ENCODE measurements at places on chromosomes 16 and 17.

GRCh38 chr17:14427900-14428647, 127.2 kb downstream of the HS3ST3B1 start:
- peak; percentile 42 for DNase-seq

DNA sequence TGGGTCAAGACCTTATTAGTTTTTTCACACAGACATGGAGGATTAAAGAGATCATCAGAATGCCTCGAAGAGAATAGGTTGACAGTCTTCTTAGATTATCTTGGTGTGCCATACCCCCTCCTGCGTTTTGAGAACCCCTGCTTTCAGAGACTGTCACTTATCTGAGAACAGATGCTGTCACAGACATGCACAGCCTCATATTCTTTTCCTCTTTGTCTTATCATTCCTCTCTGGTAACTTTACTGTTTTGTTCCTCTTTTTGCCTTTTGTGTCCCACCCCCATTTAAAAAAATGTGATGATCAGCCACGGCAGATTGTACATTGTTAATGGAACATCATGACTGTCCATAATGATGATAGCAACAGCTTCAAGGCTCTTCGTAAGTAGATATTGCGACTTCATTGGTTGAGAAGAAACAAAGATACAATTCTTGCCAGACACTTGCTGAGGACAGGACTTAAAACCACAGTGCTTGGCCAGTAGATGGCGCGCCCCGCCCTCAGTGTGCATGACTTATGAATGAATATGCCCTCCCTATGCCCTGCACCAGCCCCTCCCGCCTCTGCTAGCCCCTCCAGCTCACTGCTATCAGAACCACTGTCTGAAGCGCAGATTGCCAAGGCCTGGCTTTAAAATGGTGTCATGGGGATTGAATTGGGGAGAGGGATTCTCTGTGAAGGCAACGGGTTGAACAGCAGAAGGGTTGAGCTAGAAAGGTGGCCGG, 2.6 kb upstream of the PITPNC1 start:
- peak; percentile 89 for DNase-seq

- DNase-seq = no peak
Measured at GRCh38 chr17:74491626-74492025, 25.2 kb downstream of the CD300A start.

- no peak for DNase-seq
Measured at GRCh38 chr17:33522623-33523022, 229.5 kb upstream of the ASIC2 start.

GRCh38 chr17:30225112-30225511, 10.4 kb downstream of the SLC6A4 start:
- DNase-seq = no peak

GRCh38 chr17:66415366-66416206, 113.2 kb downstream of the PRKCA start:
- no peak for DNase-seq

DNA sequence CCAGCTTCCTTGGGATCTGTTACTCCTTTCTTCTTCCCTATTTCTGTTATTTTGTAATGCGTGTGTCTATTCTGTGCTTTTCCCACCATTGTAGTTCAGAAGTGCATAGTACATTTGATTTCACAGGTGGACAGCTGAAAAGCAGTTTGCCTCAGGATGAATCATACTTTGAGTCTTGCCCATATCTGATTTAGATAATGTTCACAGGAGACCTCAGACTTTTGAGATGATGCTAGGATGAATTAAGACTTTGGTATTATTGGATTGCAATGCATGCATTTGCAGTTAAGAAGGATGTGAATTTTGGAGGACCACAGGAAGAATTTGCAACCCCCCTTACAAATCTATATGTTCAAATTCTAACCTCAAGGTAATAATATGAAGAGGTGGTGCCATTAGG, 769.6 kb downstream of the CDH11 start:
- DNase-seq = no peak

GRCh38 chr17:81814748-81815645, 11.0 kb downstream of the GCGR start:
- no peak for DNase-seq

GRCh38 chr17:21043296-21044232, 753 bp upstream of the USP22 start:
- DNase-seq = peak; percentile 97

DNA sequence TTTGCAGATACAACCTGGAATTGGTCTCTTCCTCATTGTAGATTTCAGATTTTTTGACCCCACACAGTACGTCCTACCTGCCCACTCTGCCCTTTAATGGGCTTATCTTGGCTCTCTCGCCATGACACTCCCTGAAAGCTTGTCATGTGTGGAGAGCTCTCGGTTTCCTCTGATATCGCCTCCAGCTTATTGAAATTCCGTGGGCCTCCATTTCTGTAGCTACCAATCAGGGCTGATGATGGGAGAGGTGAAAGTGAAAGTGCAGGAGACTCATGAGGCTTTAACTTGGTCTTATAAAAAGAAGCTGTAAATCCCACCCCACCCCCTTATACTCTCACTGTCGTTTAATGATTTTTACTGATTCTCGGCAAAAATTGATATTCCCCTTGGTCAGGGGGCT, 17.7 kb downstream of the HOXB1 start:
- peak; percentile 16 for DNase-seq

DNA sequence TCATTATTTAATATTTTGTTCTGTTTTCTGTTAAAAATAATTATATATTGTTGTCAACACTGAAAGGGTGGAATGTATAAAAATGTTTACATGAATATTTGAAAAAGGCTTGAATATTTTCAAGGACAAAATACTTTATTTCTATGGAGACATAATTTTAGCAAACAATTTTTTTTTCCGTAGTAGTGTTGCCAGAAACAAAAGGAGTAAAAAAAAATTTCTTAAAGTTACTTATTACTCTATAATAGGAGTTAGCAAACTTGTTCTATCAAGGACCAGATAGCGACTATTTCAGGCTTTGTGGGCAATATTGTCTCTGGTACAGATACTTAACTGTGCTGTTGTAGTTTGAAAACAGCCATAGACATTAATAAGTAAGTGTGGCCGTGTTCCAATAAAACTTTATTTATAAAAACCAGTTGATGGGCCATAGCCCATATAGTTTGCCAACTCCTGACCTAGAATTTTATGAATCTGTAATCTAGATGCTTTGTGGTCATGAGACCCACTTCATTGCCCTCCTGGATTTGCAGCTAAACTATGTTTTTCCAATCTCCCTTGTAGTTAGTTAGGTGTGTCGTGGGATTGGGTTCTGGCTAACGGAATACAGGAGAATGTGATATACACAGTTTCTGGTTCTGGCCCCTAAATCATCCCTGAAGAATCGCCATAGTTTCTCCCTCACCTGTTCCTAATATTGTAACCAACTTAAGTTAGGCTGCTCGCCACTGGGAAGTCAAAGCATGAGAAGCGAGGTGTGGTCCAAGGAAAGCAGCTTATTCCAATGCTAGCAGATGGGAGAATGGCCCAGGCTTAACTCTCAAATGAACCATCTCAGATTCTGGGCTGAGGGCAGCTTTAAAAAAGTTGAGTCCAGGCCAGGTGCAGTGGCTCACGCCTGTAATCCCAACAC, 153.6 kb downstream of the ABCA8 start:
- DNase-seq = no peak

- peak; percentile 27 for DNase-seq
Measured at GRCh38 chr16:24253192-24253591, 2.9 kb upstream of the CACNG3 start.

DNA sequence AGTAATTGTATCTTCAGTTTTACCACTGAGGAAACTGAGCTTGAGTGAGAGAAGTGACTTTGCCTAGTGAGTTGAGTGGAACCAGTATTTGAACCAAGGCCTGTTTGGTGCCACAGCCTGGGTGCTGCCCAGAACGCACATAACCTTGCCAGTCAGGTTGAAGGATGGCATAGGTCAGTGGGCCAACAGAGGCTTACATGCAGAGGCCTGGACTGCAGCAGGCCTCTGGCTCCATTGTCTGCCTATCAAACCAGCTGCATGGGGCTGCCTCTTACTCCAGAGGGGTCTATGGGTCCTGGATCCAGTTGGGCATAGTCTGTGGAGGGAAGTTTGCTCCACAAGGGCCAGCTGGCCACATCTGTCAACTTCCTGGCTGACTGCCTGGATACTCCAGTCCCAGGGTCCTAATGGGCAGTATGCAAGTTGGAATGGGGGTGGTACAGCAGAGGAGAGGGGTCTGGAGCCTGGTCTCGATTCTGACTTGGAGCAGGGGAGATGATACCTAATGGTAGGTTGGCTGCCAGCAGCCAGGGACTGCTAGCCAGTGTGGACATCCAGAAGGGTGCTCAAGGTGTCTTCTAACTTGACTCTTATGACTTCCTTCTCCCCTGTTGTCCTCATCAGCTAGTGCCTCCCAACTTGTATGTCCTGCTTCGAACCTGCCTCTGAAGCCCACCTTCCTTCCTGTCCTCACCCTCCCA, 11.1 kb upstream of the RNF112 start:
- no peak for DNase-seq

GRCh38 chr16:76956394-76956793, 234.6 kb upstream of the MON1B start:
- DNase-seq = no peak

GRCh38 chr16:71442051-71442440, at the start of gene TLE7:
Gene TLE7 (minus strand): TSS chr16:71442054. CDS start chr16:71433324, 8,730 bp downstream.
- no peak for DNase-seq

- DNase-seq = no peak
Measured at GRCh38 chr17:27994586-27994985, 47.9 kb upstream of the NLK start.

- no peak for DNase-seq
Measured at GRCh38 chr17:67628580-67629013, 89.1 kb upstream of the NOL11 start.

DNA sequence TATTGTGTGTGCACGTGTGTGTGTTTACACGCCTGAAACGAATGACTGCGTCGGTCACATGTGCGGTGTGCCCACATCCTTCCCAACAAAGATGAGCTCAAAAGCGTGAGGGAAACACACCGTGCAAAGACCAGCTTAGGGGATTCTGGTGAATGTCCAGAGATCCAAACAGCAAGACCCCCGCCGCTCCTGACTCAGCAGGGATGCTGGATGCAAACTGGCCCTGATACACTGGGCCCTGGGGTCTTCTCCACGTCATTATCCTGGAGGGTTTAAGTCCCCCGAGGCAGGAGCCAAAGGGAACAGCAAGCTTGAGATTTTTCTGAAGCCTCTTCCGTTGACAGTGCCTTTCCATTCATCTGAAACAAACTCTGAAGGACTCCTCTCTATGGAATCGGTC, 59.2 kb downstream of the TBC1D16 start:
- DNase-seq = no peak

DNA sequence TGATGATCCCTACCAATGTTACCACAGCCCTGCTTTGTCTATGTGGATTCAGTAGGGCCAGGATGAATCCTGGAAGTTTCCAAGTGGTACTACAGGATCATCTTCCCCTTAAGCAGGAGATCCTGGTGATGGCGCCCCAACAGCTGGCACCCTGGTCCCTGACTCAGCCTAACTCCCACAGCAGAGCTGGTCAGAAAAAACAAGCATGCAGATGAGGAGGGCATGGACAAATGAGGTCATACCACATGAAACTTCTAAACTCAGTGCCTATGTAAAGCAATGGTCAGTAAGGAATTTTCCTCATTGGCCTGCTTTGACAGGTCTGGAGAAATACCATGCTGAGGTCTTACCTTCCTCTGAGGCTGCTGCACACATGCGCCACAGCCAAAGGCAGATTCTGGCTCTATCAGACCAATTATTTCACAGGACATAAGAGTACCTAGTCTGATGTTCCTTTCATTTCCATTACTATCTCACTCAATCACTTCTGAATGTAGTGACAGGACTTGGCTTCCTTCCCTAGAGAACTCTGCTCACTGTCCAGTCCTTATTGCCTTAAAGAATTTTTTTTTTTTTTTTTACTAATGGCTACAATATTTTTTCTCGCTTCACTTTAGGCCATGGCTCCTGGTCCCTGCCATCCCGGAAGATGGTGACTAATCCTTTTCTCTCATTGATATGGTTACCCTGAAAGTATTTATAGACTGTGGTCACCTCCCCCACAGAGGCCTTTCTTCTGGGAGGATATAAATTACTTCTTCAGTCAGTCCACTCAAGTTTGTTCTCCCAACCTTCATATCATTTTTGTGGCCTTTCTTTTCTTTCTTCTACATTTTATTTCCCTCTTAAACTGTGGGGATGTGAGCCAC, 525.2 kb upstream of the PSMD7 start:
- no peak for DNase-seq

GRCh38 chr17:9219631-9220397, 198.5 kb downstream of the NTN1 start:
- DNase-seq = no peak

DNA sequence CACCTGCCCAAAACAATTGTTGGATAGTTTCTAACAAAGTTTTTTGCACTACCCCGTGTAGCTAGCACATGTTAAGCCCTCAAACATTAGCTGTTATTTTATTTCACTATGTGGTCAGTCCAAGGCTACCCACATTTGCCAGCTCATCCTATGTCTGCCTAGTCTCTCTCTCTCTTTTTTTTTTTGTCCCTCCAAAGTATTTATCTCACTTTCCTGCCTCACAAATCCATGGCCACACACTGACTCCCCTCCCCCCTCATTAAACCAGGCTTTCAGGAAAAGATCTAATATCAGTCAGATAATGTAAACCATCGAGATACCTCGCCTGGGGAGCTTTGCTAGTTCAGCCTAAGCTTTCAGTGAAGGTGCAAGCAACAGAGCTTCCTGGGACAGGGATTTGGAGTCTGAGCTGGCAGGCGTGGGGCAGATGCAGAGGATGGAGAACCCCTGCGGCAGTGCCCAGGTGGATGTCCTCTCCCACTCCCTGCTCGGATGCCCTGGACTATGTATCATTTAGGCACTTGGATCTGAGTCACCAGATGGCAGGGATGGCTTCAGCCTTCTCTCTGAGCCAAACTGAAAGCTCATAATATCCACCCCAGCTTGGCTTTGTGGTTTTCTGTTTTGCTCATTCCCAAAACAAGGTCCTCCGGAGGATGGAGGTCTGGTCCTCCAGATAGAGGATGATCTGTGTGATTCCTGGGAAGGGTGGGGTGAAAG, 73.7 kb upstream of the FOXF1 start:
- no peak for DNase-seq

- no peak for DNase-seq
Measured at GRCh38 chr16:72234387-72234786, 62.4 kb upstream of the PMFBP1 start.

DNA sequence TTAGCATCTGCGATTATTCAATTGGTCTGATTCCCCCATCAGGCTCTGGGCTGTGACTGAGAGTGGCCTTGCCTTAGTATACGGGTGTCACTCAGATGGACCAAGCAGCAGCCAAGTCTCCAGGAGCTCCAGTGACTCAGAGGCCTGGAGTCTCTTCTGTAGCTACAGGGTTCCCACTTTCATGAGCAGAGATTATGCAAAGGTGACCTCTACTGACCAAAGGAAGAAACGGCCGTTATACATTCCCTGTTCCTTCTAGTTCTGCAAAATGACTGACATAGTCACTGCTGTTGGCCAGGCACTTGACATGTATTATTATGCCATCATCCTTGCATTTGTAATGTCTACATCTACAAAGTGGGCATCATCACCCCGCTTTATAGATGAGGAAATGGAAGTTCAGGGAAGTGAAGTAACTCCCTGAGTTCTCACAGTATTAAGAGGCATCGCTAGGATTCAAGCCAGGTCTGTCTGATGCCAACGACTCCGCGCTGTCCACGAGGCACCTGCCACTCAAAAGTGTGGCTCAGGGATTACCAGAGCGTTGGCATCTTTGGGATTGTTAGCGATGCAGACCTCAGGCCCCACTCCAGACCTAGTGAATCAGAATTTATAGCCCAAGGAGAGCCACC, 23.3 kb downstream of the SLC38A7 start:
- no peak for DNase-seq

GRCh38 chr16:89452241-89452640, 38.1 kb downstream of the ANKRD11 start:
- no peak for DNase-seq

Measured in activated naive CD4-positive, alpha-beta T cell treated with Interleukin-2 at 50 U/mL for 16 hours (primary cell).